Mesenteric fat pad (tissue), 1 donor: ENCODE measurements at places on chromosomes 5 and 9. TPM values are rescaled to one million over a fixed set of nuclear protein-coding genes. Genes with fewer than 3 reads are reported as not detected.

GRCh38 chr5:28421141-28421540, 1382.8 kb upstream of the CDH9 start:
- DNase-seq: no peak

DNA sequence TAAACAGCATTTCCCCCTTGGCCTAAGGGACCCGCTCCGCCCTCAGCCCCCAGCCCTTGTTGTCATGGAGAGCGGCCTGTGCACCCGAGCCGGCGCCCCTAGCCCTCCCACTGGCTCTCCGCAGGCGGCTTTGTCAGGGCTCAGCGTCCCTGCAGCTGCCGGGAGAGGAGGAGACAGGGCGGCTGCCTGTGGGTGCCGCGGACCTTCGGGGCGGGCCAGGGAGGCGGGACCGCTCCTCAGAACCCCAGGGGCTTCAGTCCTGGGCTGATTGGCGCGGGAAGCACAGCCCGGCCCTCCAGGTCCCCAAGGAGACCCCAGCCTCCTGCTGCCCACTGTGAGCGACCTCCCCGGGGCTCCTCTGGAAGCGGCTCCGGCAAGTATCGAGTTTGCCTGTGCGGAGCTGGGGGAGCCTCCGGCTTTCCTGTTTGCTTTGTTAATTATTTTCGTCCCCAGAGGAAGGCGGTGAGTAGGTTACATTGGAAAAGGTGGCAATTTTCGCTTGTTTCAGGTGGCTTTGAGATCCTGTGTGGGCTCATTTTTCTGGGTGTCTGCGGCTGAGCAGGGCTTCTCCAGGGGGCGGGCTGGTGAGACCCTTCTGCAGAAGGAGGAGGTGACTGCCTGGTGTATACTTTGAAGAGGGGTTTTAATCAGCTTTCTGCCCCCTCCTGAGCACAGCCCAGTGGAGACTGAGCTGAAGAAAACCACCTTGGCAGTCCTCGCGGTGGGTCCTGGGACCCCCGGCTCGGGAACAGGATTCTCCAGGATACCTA, at the start of gene FGD3:
Gene FGD3 (plus strand): TSS at position 256 of the 770 bp plus-strand sequence. CDS start 28,734 bp downstream, outside the sequence.
- peak; percentile 88 for DNase-seq

- DNase-seq: no peak
These were observed 8.8 kb upstream of the GGTA1 start for GRCh38 chr9:121508415-121508814.

DNA sequence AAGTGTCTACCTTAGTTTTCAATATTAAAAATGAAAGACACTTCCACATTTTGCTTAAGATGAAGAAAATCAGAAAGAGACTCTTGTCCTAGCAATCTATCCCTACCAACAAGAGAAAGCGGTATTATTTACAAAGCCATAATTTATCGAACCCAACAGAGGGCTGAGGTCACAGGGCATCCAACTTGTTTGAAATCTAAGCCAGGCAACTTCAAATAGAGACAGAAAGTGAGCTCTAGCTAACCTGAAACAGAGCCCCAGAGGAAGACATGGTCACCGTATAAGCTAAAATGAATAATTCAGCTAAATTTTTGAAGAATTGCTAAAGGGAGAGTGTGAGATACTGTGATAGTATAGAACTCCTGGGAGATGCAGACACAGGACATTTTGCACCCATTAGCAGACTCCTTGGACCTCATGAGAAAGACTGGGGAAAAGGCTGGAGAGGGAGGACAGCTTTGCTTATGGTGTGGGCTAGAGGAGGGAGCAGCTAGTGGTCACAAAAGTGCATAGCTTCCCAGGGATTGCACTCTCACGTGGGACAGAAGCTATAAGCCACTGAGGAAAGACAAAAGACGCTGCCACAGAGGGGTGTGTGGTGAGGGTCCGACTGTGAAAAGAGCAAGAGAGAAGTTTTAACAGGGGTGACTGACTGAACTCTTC, 624.2 kb upstream of the GRIN3A start:
- no peak for DNase-seq

- no peak for DNase-seq
These were observed 298.0 kb downstream of the DOCK8 start for GRCh38 chr9:512555-513272.

- no peak for DNase-seq
These were observed 60.6 kb downstream of the PAM start for GRCh38 chr5:102815540-102816332.

DNA sequence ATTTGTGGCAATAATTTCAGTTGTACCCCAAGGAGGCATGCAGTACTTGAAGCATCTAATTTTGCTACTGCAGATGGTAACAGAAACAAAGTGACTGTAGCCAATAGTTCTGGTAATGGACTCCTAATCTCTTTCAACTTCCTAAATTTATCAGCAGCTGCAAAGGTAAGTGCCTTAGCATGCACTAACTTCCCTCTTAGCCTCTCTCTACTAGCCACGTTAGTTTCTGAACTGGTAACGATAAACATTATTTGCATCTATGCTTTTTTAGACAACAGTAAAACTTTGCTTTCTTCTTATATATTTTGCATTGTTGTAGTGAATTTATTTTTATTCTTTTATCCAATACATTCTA, 6.2 kb upstream of the CKS2 start:
- DNase-seq: no peak

GRCh38 chr9:86766511-86766910, 180.8 kb downstream of the GAS1 start:
- DNase-seq: no peak

GRCh38 chr9:12856603-12857002, 81.8 kb downstream of the LURAP1L start:
- DNase-seq: no peak

GRCh38 chr5:167658889-167659288, 632.6 kb upstream of the WWC1 start:
- DNase-seq: no peak

The PDE6A gene
- not detected for total RNA-seq

The QRFP gene
- total RNA-seq: not detected

The MYORG gene
- 10.1 TPM for total RNA-seq

The PCDHA5 gene
- total RNA-seq: 0.10 TPM

The PALM2AKAP2 gene
- total RNA-seq: 120 TPM
